ENCODE measurements at places on chromosomes 3 and 15. TPM values are rescaled to one million over a fixed set of nuclear protein-coding genes. Genes with fewer than 3 reads are reported as not detected.

DNA sequence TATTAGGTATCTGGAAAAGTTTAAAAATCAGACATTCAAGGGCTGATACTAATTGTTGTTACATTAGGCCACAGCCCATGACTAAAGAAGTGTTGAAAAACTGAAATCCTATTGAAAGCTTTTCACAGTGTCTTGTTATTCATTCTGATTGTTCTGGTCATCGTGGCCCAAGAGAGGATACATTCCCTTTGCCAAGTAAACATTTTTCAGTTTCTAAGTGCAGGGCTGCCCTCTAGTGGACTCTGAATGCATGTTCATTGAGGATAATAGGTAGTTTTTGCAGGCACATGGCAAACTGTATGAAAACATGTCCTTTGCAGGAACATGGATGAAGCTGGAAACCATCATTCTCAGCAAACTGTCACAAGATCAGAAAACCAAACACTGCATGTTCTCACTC lies 181.1 kb downstream of the MYRIP start:
- no peak for DNase-seq

DNA sequence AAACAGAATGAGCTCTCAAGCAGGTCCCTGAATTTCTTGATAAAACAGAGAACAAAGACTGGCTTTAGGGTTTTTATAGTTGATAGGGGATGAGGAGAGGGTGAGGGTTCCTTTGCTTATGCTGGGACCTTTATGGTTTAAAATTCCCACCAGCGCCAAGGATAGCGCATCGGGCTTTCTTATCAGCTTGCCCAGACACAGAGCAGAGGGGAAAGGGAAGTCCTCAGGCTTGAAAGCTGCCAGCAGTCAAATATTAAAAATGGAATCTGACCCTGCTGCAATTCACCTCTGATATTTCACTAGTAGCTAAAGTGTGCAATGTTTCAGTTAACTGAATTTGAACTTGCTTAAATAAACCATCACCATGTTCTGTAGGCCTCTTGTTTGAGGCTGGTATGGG lies 55.0 kb upstream of the EPHA3 start:
- no peak for DNase-seq

GRCh38 chr3:17059989-17060550 lies 175.3 kb downstream of the PLCL2 start:
- no peak for DNase-seq

DNA sequence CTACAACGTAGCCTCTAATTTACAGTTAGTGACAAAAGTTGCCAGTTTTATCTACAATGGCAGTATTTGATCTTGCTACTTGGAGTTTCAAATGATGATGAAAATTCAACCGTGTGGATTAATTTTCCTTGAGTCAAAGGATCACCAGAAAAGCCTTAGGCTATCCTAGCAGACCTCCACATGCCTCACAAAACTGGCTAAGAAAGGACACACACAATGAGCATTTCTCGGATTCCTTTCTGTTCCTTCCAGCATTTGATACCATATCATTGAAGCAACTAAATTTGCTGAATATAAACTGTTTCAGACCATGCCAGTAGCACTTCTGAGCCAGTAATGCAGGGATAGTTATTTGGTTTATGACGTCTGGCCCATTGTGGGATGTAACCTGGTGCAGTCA lies 587.4 kb upstream of the MDFIC2 start:
- DNase-seq: no peak

DNA sequence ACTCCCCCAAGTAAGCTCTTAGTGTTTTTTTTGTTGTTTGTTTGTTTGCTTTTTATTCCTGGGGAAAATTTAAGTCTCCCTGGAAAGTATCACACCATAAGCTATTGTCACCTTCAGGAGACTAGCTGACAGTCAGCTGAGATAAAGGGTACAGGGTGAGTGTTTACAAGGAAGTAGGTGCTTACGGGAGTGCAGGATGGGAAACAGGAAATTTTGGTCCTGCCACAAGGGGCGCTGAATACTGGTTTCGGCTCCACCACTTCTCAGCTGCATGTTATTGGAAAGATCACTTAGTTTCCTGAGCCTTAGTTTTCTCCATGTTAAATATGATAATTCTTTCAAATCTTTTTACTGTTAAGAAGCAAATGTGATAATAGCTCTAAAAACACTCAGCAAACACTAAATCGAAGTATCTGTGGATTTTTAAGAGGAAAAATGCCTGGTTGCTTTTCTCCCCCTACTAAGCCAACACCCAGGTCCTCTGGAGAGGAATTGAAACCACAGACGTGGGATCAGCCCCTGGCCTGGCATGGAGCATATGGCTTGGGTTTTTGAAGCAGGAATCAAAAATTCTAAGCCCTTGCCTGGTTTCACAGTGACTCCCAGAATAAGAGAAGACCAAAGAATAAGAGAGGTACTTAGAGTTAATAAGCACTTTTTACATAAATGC lies 90.7 kb downstream of the SCN11A start:
- DNase-seq: no peak

DNA sequence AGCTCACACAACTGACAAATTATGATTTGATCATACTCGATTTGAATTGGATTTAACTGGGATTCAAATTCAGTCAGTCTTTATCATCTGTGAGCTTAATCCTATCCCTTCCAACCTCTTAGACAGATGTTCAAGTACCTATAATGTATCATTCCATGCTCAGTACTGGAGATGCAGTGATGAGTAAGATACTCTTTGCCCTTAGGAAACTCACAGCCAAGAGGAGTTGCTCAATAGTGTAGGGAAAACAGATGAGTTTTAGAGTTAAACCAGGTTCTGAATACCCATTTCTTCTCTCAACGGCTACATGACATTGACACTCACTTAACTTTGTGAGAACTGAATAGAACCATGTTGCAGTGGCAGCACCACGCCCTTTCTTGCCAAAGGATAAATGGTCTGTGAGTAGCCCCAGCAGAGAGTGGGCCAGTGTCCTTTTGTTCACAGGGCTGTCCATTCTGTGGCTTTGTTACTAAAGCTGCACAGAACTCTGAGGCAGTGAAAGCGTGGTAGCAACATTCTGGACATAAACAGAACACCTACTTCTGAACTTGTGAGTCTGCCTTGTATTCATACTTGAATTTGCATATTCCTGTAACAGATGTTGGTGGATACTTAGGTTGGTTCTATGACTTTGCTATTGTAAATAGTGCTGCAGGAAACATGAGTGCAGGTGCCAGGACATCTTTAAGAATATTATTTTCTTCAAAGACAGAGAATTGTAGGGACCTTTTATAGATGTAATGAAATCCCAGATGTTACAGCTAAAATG lies 91.6 kb downstream of the RASA2 start:
- DNase-seq: no peak

DNA sequence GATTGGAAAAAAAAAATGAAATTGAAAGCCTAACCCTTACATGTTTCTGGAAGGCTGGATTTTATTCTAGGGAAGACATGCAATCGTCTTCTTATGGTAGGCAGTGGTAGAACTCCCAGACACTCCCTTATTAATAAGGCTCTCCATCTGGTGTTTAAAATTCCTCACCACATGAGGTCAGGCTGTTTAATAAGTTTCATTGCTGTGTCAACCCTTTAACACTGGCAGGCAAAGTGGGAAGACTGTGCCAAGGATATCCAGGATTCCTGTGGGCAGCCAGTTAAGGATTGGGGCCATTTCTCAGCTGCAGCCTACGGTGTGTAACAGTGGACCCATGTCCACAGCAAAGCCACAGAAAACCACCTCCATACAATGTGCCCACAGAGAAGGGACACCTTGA lies 225.5 kb upstream of the CHRM5 start:
- no peak for DNase-seq

DNA sequence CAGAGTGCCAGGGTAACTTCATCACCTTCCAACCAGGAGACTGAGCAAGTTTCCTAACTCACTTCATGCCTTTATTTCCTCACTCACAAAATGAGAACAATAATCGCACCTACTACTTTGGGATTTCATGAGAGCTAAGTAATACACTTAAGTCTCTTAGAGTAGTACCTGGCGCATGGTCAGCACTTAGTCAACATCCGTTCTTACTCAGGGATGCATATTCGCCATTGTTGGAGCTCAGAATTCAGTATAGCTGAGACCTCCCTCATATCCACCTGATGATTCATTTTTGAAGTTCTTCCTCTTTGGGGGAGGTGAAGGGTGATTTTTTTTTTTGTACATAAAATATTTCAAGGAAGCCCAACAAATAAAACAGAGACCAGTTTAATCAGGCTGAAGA lies 188.2 kb downstream of the AGBL1 start:
- no peak for DNase-seq

- DNase-seq: no peak
Observed at GRCh38 chr3:28151608-28152228, 89.7 kb upstream of the CMC1 start.

DNA sequence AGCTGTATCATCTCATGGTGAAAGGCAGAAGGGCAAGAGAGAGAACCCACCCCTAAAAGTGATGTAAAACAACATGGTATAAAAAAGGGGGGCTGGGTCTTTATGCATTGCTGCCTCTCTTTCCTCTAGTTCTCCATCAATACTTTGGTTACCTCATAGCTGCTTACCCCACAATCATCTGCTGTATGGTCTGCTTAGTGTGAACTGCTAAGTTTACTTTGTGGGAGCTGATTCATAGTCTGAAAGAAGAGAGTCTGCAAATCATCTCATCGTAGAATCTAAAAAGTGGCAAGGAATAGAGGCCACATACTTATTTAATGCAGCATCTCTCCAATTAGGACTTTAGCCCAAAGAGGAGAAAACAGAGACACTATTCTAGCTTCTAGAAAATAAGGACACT lies 546.8 kb downstream of the GBE1 start:
- no peak for DNase-seq

- no peak for DNase-seq
Observed at GRCh38 chr3:38755130-38755529, 60.9 kb downstream of the SCN10A start.

DNA sequence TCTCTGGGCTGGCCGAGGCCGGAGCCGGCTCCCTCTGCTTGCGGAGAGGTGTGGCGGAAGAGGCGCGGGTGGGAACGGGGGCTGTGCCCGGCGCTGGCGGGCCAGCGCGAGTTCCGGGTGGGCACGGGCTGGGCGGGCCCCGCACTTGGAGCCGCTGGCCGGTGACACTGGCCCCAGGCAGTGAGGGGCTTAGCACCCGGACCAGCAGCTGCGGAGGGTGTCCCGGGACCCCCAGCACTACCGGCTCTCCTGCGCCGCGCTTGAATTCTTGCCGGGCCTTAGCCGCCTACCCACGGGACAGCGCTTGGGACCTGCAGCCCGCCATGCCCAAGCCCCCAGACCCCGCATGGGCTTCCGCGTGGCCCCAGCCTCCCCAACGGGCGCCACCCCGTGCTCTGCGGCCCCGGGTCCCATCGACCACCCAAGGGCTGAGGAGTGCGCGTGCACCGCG lies 736.3 kb upstream of the ARRDC4 start:
- DNase-seq: peak; percentile 92

GRCh38 chr3:112407888-112408702 lies 75.1 kb downstream of the CD200 start:
- DNase-seq: no peak

DNA sequence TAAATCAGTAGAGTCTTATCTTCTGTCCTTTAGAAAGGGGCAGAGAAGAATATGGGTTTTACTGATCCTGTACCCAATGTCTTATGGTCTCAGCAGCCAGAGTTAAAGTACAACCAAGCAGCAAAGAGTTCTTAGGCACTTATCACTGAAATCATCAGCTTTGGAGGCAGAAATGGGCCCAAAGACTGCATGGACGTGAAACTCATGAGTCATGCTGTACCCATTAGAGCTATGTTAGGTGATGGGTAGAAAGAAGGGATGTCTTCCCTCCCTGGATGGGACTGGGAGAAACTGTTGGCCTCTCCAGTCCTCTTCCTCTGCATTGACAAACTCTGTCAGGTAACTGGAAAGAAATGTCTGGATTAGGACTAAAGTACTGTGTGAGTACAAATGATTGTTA lies 63.4 kb downstream of the EOMES start:
- DNase-seq: no peak

GRCh38 chr3:132964266-132964665 lies 73.9 kb upstream of the TMEM108 start:
- no peak for DNase-seq

DNA sequence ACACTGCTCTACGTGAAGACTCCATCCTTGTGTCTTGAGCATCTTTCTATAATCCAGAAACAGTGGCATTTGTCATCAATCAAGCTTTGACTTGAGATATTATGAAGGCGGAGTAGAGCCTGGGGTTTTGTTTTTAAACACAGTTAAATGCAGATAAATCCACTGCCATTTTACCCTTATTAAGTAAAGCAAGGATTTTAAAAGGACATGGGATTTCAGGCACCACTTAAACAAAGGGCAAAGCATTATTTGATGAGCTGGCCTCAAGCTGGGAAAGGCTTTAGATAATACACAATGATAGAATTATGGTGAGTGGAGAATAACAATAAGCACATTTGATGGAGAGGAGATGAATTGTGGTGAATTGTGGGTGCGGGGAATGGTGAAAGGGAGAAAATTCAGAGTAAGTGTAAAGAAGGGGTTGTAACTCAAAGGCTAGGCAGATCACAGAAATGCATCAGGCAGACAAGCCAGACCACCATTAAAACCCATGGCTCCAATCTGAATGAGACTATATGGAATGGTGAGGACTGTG lies 54.9 kb upstream of the GLCE start:
- no peak for DNase-seq

- DNase-seq: no peak
Observed at GRCh38 chr3:46122091-46122490, 86.0 kb downstream of the CCR1 start.

Gene ACKR2
- 0.41 TPM for total RNA-seq

Gene NEO1
- 40.9 TPM for total RNA-seq

Gene CRYGS
- total RNA-seq: 2.8 TPM

Gene GRK7
- total RNA-seq: not detected

Gene EIF1B
- 36.5 TPM for total RNA-seq

Gene GRIP2
- total RNA-seq: 0.63 TPM

Gene FBXW12
- not detected for total RNA-seq

Gene CFAP100
- total RNA-seq: not detected

Gene CPNE9
- not detected for total RNA-seq

Gene GOLGA8H
- 1.8 TPM for total RNA-seq

Gene SLC9C1
- total RNA-seq: not detected

Gene C15orf61
- total RNA-seq: 5.2 TPM

Gene NR1D2
- 14.7 TPM for total RNA-seq

Gene DUOXA1
- total RNA-seq: 0.82 TPM

Gene TMC3
- not detected for total RNA-seq

Gene NTRK3
- not detected for total RNA-seq

Data from chondrocyte (in vitro differentiated cells).